Central memory CD4-positive, alpha-beta T cell (primary cell): ENCODE measurements at places on chromosomes 13 and 19.

DNA sequence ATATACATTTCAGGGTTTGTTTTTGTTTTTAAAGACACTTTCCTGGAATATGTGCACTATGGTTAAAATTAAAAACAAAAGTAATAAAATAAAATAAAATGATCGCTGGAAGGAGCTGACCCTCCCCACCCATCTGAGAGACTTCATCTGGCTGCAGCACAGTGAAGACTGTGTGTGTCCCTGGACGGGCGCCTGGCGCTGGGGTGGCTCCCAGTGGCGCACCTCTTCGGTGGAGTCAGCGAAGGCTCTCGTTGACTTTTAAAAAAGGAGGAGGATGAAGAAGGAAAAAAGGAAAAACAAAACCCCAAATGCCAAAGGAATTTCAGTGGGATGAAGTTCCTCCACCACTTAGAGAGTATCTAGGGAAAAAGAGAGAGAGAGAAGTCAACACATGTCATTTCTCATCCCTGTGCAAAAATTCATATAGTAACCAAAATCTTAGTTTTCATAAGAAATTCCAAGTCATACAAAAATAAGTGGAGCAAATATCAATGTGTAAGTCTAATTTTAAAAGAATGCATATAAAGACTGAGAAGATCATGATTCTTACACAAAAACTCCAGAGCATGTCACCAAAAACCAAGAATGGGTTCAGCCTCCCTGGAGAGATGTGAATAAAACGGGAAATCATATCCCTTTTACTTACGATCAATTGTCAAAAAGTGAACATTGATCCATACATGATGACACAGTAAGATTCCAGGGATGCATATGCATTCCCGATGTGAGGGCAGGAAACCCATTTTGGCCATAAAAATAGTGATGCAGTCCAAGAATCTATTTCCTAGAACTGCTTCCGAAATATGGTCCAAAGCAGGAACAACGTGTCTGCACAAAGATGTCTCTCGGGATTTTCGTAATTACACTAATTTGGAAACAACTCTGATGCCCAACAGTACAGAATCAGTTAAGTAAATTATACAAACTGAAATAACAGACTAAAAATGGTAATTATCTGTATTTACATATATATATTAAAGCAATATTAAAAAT, 123.8 kb downstream of the STK24 start:
- no peak for DNase-seq

DNA sequence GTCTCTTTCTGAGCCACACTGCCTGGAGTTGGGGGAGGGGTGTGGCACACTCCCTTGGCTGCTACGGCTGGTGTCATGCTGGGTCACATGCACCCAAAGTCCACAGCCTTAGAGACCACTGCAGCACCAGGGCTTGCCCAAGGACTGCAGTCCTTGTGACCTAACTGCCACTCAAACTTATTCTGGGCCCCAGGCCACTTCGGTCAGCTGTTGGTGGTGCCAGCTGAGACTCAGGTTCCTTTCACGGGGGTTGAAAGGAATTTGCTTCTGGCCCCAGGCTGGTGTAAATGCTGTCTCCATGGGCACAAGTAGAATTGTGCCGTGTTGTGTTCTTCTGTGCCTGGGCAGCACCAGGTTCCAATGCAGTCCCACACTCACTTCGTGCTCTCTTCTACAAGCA, 9.5 kb upstream of the VN1R1 start:
- DNase-seq = no peak

DNA sequence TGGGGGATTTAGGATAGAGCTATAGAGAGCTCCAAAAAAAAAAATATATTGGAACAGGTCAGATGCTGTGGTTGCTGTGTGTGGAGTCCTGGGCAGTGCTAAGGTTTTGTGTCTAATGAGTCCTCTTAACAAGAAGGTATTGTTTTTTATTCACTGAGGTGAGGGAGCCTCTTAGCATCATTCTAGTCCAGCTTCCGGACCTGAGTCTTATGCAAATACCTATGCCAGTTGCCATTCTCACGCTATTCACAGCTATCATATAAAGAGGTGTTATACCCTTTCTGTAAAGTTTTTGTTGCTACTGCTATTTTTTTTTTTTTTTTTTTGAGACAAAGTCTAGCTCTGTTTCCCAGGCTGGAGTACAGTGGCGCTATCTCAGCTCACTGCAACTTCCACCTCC, 1.4 kb downstream of the NLRP2 start:
- no peak for DNase-seq

DNA sequence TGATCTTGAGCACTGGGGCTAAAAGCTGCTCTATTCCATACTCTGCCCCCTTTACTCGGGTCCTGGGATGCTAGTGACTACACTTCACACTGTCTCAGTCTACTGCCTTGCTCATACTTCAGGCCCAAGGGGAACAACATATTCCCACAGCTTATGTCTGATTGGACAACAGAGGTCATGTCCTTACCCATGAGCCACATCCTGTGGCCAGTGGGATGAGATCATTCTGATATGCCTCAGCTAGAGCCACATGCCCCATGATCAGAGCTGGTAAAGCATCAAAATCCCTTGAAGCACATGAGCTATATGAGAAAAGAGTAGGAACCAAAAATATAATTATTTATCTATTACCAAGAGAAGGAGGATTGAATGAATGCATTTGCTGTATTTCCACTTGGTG, 290.1 kb upstream of the TSHZ3 start:
- no peak for DNase-seq

DNA sequence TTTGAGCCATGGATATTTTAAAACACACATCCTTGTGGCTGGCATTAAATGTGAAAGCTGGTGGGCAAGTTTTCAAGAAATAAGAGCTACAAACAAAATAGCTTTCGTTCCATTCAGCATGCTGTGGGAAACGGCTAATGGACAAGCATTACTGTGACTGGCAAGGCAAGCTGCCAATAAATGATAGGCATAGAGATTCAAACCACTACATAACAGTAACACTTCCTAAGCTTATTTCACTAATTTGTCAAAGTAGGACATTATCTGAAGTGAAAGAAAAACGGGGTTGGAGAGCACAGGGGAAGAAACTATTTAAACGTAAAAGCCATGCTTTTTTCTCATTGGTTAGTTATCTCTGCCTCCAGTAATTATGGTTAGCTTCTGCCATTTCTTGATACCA, 26.0 kb downstream of the OBI1 start:
- no peak for DNase-seq

DNA sequence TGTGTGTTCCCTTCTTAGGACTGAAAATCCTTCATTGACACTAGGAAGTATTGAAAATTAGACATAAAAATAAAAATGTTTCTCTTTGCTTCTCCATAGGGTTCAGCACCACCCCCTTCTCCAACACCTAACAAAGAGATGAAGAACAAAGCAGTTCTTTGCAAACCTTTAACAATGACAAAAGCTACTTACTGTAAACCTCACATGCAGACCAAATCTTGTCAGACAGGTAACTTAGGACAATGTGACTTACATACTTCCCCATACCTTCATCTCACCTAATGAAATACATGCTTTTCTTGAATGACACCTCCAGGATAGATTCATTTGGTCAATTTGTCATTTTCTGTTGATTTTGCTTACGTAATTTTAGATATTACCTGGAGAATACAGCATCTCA, 99.9 kb downstream of the ZMYM2 start:
- DNase-seq = no peak

DNA sequence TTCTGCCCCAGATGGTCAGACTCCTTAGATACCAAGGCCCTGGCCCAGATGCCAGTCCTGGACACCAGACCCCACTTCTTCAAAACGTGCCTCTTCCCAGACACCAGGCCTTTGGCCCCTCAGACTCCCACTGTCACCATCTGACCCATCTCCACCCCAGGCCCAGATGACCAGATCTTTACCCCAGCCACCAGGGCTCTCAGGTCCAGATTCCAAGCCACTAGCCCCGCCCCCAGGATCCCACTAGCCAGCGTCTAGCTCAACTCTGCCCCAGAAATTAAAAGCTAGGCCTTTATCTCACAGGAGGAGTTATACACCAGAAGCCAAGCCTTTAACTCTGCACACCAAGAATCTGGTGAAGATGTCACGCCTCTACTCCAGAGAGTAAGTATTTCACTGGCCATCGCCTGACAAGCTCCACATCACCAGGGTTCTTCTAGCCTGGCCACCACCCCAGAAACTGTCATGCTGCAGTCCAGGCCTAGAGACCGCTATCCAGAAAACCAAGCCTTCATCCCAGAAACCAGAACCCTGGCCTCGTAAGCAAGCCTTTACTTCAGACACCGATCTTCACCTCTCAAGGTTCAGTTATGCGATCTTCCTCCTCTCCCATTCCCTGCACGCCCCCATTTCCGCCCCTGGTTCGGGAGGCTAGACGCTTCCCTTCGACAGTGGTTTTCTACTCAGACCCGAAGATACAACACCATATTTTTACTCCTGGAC, 595 bp downstream of the XAB2 start:
- no peak for DNase-seq

GRCh38 chr13:58397596-58398387, 766.2 kb downstream of the PCDH17 start:
- no peak for DNase-seq

- DNase-seq = no peak
Measured at GRCh38 chr19:20197747-20198146, 30.7 kb downstream of the ZNF486 start.

GRCh38 chr13:41897126-41897525, 63.8 kb downstream of the VWA8 start:
- no peak for DNase-seq

DNA sequence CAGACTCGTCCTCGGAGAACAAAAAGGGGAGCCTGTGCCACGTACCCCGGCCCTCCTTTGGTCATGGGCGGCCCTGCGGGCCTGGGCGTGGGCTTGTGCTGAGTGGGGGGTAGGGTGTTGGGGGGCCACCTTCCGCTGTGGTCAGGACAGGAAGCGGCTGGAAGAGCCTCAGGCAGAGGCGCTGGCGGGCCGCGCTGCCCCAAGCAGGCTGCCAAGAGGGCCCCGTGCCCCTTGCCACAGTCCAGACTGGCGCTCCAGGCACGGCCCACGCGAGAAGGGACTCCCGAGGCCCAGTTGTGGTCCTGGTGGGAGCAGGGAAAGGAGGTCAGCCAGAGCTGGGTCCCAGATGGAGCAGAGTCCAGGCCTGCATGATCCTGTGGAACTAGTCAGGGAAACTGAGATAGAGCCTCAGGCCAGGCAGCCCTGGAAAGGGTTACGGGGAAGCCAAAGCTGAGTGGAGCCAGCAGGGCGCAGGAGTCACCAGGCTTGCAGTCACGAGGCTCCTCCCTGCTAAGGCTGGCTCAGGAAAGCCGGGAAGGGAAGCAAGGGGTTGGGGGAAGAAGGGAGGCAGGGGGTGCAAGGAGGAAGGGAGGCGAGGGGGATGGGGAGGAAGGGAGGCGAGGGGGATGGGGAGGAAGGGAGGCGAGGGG, 135.0 kb downstream of the CRYL1 start:
- DNase-seq = no peak

- no peak for DNase-seq
Measured at GRCh38 chr19:46862974-46863632, 2.3 kb downstream of the ARHGAP35 start.

- DNase-seq = no peak
Measured at GRCh38 chr13:99067159-99067985, 89.5 kb upstream of the DOCK9 start.

DNA sequence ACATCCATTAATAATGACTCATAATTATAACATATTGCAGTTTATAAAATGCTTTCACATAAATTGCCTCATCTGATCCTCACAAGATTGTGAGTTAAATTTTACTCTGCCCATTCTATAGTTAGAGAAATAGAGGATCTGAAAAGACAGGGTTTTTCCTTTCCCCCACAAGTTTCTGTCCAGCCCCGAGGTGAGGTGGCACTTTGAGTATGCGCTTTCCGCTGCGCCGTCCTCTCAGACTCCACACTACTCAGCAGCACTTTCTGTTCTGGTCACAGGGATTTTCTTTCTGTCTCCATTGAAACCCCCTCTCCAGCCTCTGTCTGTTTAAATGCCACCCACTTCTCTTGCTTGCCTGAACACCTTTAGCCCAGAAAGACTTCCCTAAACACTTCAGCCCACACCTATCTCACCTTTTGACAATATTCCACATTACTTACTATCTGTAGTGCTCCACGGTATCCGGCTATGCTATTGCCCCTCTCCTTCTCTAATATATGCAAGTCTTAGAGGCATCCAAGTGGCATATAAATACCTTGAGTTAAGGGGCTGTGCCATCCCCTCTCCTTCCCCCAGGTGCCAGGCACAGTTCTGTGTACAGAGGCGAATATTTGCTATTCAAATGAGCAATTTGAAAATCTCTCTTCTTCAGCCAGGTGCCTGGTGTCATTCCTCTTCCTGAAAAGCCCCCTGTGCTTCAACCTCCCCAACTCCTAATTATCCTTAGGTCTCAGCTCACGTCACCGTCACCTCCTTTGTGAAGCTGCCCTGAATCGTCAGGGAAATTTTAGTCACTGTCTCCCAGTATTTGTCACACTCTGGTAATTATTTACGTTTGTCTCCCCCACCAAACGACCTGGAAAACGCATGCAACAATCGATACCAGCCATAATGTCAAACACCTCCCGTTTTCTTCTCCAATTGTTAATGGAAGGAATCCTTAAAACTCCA, 268.7 kb downstream of the NHLRC3 start:
- DNase-seq = no peak

GRCh38 chr13:71285700-71286099, 581.3 kb downstream of the DACH1 start:
- DNase-seq = no peak

- no peak for DNase-seq
Measured at GRCh38 chr19:5193192-5193591, 147.4 kb downstream of the PTPRS start.

DNA sequence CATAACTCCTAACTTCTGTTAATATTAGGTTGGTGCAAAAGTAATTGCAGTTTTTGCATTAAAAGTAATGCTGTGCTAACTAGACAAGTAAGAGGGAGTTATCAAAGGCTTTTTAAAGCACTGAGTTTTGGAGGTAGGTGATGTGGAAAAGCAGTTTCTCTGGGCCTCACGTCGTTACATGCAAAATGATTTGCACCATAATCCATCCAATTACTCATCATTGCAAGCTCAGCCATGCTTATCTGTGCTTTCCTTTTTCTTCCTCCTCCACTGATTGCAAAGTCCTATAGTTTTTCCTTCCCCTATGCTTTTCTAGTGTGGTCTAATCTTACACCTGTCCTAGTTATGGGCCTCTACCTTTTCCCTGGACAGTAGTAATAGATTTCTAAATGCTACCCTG, 35.4 kb upstream of the INTS6 start:
- DNase-seq = no peak

- no peak for DNase-seq
Measured at GRCh38 chr13:98697791-98698190, 54.7 kb downstream of the SLC15A1 start.

- DNase-seq = no peak
Measured at GRCh38 chr13:37811441-37811840, 58.1 kb downstream of the TRPC4 start.

GRCh38 chr13:35136585-35136984, 194.5 kb downstream of the NBEA start:
- no peak for DNase-seq

DNA sequence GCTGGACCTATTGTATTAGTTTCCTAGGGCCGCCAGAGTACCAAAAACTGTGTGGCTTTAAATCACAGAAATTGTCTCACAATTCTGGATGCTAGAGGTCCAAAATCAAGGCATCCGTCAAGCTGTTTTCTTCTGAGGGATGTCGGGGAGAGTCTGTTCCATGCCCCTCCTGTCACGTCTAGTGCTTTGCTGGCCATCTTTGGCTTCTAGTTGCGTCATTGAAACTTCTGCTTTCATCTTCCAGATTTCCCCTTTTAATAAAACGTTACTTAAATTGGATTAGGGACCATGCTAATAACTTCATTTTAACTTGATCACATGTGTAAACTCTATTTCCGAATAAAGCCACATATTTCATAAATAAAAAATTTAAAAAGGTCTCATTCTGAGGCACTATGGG, 47.5 kb downstream of the TRPM4 start:
- DNase-seq = no peak
